ENCODE measurements at places on chromosomes 2 and 18.

DNA sequence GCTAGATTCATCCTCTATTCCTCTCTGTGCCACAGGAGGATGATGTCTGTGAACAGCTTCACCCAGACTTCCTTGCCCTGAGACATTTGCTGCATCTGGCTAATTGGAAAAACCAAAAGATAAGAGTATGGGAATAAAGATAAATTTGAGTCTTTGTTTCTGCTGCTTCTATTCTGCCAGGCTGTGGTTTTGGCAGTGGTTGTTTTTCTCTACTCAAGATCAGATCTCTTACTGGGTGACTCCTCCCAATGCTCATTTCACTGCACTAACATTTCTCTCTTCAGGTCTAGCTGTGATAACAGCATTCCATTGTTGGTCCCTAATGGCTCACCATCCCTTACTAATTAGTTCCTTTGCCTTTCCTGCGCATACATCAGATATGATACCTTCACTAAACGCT, 89.5 kb downstream of the CALCRL start:
- no peak for DNase-seq

- DNase-seq: no peak
These were observed 467.7 kb downstream of the EPHA4 start for GRCh38 chr2:221104361-221104811.

DNA sequence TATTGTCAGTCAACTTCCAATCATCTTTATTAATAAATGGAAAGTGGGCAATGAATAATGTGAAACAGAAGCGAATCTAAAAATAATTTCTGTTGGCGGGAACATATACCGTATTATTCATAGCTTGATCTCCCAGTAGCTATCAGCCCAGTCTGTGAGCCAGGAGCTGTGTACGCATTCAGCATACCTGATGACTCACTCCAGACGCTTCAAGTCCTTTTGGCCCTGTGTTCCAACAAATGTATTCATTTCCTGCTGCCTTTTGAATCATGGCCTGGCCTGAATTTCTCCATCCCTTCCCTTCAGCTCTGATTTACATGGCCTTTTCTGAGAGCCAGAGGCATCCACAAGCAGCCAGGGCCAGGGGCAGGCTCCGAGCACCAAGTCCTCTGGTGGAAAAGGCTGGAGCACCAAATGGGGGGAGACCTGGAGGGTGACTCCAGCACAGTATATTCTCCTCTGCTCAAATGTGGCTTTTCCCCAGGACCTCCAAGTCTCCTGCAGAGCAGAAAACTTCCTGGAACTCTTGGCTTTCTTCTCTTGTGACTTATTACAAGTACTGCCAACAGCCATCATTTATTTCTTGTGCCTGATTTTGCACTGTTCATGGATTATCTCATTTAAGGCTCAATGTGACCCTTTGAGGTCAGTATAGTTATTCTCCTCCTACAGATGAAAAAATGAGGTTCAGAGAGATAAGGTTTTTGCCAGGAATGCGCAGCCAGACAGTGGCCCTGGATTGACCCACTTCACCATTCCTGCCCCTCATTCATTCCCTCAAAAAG, 108.7 kb downstream of the EN1 start:
- no peak for DNase-seq

- DNase-seq: no peak
These were observed 617.1 kb upstream of the GYPC start for GRCh38 chr2:126038861-126039260.

DNA sequence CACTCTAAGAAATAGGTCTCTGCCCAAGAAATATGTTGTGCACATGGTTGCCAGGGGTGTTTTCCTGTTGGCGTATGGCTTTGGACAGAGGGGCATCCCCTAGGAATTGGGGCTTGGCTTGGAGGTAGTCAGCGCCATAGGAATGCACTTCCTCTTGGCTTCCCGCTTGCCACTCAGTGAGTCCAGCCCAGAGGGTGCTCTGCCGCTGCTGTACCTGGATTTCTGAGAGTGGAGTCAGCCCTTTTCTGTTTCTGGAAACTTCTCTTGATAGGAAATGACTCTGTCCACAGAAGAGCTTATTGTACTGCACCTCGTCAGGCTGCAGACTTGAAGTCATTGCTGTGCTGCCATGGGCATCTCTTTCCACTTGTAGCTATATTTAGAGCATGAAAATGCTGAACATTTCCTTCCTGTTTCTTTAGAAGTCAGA, 116.7 kb upstream of the MGAT5 start:
- DNase-seq: no peak

DNA sequence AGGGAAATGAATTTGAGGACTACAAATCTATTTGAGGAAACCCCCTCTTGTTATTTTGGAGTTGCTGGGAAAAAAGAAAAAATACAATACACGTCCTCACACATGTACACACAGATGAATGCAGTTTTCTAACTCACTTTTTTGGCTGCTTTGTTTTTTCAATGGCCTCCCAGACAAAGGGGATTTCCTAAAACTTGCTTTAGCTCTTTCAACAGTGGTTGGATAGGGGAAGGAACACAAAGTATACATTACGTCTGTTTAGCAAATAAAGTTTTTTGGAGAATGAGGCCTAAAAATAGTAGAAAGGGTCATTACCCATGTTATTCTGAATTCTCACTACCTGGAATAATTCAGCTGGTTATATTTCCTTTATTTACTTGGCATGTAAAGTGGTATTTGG, 125.3 kb upstream of the ITGB6 start:
- DNase-seq: no peak

GRCh38 chr2:239824046-239824694, 201.0 kb downstream of the NDUFA10 start:
- no peak for DNase-seq

DNA sequence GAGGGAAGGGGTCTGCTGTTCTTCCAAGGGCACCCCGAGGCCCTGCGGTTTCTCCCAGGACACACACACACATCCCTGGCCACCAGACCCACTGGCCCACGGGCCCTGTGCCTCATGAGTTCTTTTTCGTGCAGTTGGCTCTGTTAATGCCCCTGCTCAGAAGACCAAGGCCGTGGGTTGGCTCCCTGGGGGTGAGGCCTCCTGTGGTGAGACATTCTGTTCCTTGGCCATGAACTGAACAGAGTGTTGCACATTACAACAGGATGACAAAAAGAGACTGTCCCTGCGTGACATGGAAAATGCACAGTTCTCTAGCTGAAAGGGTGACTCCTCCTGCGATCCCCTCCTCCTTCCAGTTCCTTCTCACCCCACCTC, 30.7 kb downstream of the SH2D6 start:
- no peak for DNase-seq

DNA sequence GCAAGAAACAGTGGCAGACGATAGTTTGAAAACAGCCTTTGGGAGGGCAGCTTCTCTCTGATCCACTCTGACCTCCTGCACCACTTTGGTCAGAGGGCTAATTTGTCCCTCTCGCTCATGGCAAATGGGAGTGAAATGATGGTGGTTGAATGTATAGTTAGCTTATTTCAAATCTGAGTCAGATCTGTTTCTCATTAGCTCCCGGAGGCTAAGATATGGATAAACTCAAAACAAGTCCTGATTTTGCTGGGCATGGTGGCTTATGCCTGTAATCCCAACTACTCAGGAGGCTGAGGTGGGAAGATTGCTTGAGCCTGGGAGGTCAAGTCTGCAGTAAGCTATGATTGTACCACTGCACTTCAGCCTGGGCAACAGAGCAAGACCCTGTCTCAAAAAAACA, 145.0 kb downstream of the ALK start:
- no peak for DNase-seq

- no peak for DNase-seq
These were observed 97.6 kb downstream of the EPB41L5 start for GRCh38 chr2:120110507-120110906.

DNA sequence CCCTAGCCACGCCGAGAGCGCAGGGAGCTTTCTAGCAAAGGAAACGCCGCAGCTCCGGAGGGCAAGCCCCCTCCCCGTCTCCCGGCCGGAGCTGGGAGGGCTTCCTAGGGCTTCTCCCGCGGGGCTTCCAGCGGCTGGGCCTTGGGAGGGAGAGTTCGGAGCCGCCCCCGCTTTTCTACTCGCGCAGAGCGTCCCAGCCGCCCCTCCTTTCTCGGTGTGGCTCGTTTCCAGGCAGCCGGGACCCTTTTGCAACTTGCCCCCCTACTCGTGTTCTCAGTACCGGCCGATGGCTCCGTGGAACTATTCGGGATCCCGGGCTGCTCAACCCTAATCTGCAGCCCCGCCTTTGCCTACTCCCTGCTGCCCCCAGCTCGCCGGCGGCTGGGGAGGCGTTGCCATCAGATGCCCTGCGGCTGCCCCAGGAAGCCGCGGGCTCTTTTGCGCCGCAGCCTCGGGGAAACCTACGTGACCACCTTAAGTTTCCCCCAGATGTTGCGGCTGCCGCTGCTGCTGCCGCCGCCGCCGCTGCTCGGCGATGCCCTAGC, 1.5 kb upstream of the NR4A2 start:
- DNase-seq: peak; percentile 87

DNA sequence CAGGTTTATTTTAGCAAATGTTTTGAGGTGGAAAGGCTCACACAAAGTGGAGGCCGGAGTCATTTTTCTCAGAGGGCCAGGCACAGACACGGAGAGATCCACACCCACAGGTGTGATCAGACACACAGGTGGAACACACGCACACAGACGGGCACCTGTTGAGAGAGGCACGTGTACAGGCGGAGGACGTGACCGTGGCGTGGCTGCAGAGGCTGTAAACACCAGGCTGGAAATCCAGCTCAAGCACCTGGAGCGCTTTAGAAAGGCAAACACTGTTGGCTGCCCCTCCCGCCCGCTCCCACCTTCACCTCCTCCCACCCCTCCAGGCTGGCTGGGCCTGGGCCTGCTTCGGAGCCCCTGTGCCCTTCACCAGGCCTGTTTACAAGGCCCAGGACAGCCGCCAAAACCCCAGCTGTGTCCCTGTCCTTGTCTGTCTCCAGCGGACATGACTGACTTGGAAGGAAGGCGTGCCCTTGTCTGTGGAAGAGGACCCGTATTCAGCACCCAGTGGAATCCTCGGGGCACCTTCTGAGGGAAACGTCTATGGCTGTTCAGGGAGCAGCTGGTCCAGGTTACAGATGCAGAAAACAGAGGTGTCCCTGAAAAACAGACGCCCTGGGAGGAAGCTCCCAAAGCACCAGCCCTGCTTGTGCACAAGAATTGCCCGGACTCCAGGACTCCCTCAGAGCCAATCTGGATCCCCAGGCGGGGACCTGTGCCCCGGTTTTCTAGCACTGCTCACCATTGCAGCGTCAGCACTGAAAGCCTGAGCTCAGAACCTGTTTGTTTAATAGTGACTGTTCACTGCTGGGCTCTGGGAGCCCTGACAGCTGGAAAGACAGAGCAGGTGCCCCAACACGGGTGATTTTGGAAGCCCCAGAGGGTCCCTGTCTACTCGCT, 134.3 kb upstream of the HAAO start:
- no peak for DNase-seq

- DNase-seq: no peak
These were observed 33.2 kb downstream of the SPOPL start for GRCh38 chr2:138534791-138535190.

DNA sequence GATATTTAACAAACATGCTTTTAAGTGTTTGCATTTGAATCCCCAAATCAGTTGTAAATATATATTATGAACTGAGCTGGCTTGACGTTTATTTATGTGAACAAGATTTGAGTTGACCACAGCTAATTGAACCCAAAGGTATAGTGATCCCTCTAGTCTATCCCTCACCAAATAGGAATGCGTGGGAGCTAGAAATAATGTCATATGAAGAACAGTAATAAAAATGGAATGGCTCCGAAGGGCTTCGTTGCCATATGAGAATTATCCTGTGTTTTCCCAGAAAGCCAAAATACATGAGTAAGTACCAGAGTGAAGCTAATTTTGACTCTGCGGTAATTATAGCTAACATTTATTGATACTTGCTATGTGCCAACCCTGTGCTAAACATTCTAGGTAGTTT, 142.7 kb downstream of the ADCYAP1 start:
- no peak for DNase-seq

- no peak for DNase-seq
These were observed 57.3 kb downstream of the SLC8A1 start for GRCh38 chr2:40394597-40394996.

GRCh38 chr2:170243898-170244297, 66.0 kb downstream of the MYO3B start:
- no peak for DNase-seq

DNA sequence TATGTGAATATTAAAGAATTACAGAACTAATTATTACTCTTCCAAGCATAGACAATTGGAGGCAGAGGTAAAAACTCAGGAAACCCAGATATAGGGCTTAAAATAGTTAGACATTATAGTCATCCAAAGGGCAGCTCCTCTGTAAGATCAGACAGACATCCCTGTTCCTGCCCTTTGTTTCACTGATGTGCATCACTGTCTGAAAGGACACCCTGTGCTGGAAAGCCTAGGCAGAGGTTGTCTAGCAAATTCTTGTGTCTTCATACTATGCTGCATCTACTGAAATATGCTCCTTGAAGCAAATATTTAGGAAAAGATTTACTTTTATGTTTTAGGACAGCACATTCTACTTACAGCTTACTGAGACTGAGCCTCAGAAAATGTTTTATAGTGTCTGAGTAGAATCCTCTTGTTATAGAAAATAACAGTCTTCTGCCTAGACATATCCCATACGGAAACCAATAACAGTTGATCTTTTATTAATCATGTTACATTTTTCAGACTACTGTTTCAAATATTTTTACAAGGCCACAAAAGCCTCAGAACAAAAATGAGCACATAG, 977.3 kb upstream of the CDH2 start:
- no peak for DNase-seq

- DNase-seq: no peak
These were observed 51.6 kb downstream of the PDK1 start for GRCh38 chr2:172607379-172607928.

GRCh38 chr2:208006337-208006736, 19.0 kb downstream of the PLEKHM3 start:
- DNase-seq: no peak

DNA sequence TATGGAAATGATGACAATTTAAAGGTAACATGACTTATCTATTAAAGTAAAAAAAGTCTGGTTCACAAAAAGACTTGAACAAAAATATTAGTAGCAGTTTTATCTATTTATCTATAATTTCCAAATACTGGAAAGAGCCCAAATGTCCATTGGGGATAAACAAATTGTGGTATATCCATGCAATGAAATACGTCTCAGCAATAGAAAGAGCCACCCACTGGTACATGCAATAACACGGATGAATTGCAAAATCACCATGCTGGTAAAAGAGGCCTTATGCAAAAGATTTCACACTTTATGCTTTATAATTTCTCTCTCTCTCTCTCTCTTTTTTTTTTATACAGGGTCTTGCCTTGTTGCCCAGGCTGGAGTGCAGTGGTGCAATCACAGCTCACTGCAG, 91.4 kb upstream of the ASAP2 start:
- DNase-seq: no peak

GRCh38 chr2:201130524-201131186, 14.7 kb downstream of the CFLAR start:
- DNase-seq: no peak

GRCh38 chr18:34915046-34915445, 126.2 kb upstream of the MAPRE2 start:
- no peak for DNase-seq

- no peak for DNase-seq
These were observed 59.7 kb downstream of the CIB4 start for GRCh38 chr2:26581266-26581990.

GRCh38 chr2:24697792-24698191, 95.4 kb downstream of the PTRHD1 start:
- no peak for DNase-seq

GRCh38 chr2:202208526-202208925, 29.9 kb downstream of the SUMO1 start:
- DNase-seq: no peak

Data from stimulated activated effector memory CD8-positive, alpha-beta T cell treated with anti-CD3 and anti-CD28 coated beads, Interleukin-12 subunit alpha, Interleukin-12 subunit beta, amount 100 ng/mL, for 72 hours (primary cell).